Upper lobe of right lung (tissue), 1 donor: ENCODE measurements at places on chromosomes 1 and 21. TPM values are rescaled to one million over a fixed set of nuclear protein-coding genes. Genes with fewer than 3 reads are reported as not detected.

GRCh38 chr1:234484218-234484617, 5.2 kb upstream of the TARBP1 start:
- no peaks in the 10 kb centered on the region for H3K36me3 ChIP-seq
- no peaks in the 10 kb centered on the region for H3K27me3 ChIP-seq
- no peak overlapping the region for H3K27ac ChIP-seq
- no peak overlapping the region for H3K4me3 ChIP-seq

KRTAP19-4 gene
- not detected for total RNA-seq

NBPF10 gene
- total RNA-seq, result 3.8 TPM

TMEM200B gene
- 8.7 TPM for total RNA-seq

- H3K36me3 ChIP-seq, result no peaks in the 10 kb centered on the region
- H3K27ac ChIP-seq, result no peak overlapping the region
- H3K4me1 ChIP-seq, result no peaks in the 10 kb centered on the region
- H3K4me3 ChIP-seq, result no peak overlapping the region
- DNase-seq, result peak; percentile 56
- H3K27me3 ChIP-seq, result no peaks in the 10 kb centered on the region
These were observed 1.4 kb upstream of the KRTAP10-4 start for GRCh38 chr21:44571844-44572782.

DNA sequence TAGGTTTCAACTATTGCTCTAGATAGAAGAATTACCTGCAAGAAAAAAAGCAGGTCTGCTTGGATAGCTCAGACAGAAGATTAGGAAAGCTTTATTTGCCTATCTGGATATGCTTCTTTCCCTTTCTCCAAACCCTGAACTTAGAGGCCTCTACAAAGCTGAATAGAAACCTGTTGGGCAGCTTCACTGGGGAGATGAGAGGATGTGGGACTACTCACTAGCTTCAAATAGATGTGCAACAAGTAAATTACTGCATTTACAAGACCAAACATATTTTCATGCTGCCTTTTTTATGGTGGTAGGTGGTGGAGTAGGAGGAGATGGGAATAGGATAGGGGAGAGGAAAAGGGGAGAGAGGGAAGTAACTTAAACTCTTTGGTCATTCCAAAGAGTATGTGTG, 6.4 kb downstream of the CLCA2 start:
- peak overlapping the region; percentile 78 for H3K27ac ChIP-seq
- no peaks in the 10 kb centered on the region for H3K27me3 ChIP-seq
- H3K4me3 ChIP-seq, result no peak overlapping the region
- peaks cover 18% of the 10 kb centered on the region for H3K4me1 ChIP-seq
- no peaks in the 10 kb centered on the region for H3K36me3 ChIP-seq
- DNase-seq, result no peak

DNA sequence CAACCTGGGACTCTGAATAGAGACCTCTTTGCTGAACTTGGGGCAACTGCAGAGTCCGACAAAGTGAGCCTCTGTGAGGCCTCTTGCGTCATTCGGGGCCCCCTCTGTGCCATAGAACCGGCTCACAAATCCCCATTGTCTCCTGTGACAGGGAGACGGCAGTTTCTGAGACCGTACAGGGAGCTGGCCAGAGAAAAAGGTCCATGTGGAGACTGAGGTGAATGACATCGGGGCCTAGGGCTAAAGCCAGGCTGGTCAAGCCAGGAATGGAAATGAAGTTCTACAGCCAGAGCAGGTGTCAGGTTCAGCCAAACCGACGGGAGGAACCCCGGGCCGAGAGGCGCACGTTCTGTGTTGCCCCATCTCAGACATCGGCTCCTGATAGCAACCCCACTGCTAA, 37.1 kb upstream of the TRIM67 start:
- DNase-seq, result no peak
- no peaks in the 10 kb centered on the region for H3K27me3 ChIP-seq
- no peak overlapping the region for H3K27ac ChIP-seq
- H3K36me3 ChIP-seq, result no peaks in the 10 kb centered on the region

COL8A2 gene
- 16.2 TPM for total RNA-seq

GRCh38 chr1:65213271-65214023, 65.4 kb downstream of the AK4 start:
- H3K27ac ChIP-seq, result no peak overlapping the region
- H3K36me3 ChIP-seq, result no peaks in the 10 kb centered on the region
- DNase-seq, result no peak
- H3K4me3 ChIP-seq, result no peak overlapping the region
- H3K4me1 ChIP-seq, result no peaks in the 10 kb centered on the region

DNA sequence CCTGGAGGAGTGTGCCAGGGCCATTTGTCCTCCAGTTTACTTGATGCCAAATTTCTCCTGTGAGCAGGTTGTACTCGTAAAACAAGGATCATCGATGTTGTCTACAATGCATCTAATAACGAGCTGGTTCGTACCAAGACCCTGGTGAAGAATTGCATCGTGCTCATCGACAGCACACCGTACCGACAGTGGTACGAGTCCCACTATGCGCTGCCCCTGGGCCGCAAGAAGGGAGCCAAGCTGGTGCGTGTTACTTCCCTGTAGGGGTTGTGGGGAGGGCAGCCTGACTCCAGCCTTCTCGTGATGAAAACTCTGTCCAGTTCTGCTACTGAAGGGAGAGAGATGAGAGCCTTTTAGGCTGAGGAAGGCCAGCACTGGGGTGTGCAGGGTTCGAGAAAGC, 2.2 kb downstream of the RPS8 start:
- no peak for DNase-seq
- peaks cover 26% of the 10 kb centered on the region for H3K4me1 ChIP-seq
- peaks cover 48% of the 10 kb centered on the region for H3K36me3 ChIP-seq
- no peaks in the 10 kb centered on the region for H3K27me3 ChIP-seq
- H3K27ac ChIP-seq, result peak overlapping the region; percentile 1

BRDT gene
- not detected for total RNA-seq

DNA sequence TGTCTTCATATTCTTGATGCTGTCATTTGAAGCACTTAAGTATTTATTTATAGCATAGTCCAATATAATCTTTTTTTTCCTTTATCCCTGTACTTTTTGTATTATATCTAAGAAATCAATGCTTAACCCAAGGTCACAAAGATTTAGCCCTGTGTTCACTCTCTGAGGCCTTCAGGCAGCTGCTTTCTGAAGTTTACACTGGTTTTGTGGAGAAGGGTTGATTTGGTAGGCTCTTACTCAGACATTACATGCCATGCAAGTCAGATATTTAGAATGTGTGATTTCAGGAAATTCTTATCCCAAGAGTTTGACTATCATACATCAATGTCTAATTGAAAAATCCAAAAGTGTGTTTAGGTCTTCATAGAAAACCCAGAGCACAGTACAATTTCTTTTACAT, 56.3 kb downstream of the PALMD start:
- no peak overlapping the region for H3K27ac ChIP-seq
- H3K4me3 ChIP-seq, result no peak overlapping the region

- H3K27me3 ChIP-seq, result peaks cover 5% of the 10 kb centered on the region
- no peaks in the 10 kb centered on the region for H3K36me3 ChIP-seq
- H3K4me1 ChIP-seq, result peaks cover 10% of the 10 kb centered on the region
- H3K27ac ChIP-seq, result peak within 1 kb of the TSS; percentile 36
- peak within 1 kb of the TSS; percentile 59 for H3K4me3 ChIP-seq
These were observed at the start of gene CASZ1 for GRCh38 chr1:10796029-10796944. CASZ1 (minus strand) TSS chr1:10796646; CDS start chr1:10693889, 102,757 bp downstream.

GRCh38 chr1:212945463-212946160, 4.7 kb upstream of the VASH2 start:
- no peak overlapping the region for H3K4me3 ChIP-seq
- H3K4me1 ChIP-seq, result peaks cover 8% of the 10 kb centered on the region
- H3K27me3 ChIP-seq, result peaks cover 14% of the 10 kb centered on the region
- DNase-seq, result no peak
- no peak overlapping the region for H3K27ac ChIP-seq

GRCh38 chr1:214446772-214447556, 104.4 kb downstream of the PTPN14 start:
- H3K4me1 ChIP-seq, result no peaks in the 10 kb centered on the region
- H3K36me3 ChIP-seq, result no peaks in the 10 kb centered on the region
- no peak for DNase-seq
- H3K4me3 ChIP-seq, result no peak overlapping the region
- no peaks in the 10 kb centered on the region for H3K27me3 ChIP-seq

GRCh38 chr1:184075055-184076029, 23.8 kb downstream of the TSEN15 start:
- peaks cover 14% of the 10 kb centered on the region for H3K36me3 ChIP-seq
- H3K27me3 ChIP-seq, result no peaks in the 10 kb centered on the region
- no peaks in the 10 kb centered on the region for H3K4me1 ChIP-seq
- no peak overlapping the region for H3K27ac ChIP-seq

CELA2A gene
- total RNA-seq, result not detected

DNA sequence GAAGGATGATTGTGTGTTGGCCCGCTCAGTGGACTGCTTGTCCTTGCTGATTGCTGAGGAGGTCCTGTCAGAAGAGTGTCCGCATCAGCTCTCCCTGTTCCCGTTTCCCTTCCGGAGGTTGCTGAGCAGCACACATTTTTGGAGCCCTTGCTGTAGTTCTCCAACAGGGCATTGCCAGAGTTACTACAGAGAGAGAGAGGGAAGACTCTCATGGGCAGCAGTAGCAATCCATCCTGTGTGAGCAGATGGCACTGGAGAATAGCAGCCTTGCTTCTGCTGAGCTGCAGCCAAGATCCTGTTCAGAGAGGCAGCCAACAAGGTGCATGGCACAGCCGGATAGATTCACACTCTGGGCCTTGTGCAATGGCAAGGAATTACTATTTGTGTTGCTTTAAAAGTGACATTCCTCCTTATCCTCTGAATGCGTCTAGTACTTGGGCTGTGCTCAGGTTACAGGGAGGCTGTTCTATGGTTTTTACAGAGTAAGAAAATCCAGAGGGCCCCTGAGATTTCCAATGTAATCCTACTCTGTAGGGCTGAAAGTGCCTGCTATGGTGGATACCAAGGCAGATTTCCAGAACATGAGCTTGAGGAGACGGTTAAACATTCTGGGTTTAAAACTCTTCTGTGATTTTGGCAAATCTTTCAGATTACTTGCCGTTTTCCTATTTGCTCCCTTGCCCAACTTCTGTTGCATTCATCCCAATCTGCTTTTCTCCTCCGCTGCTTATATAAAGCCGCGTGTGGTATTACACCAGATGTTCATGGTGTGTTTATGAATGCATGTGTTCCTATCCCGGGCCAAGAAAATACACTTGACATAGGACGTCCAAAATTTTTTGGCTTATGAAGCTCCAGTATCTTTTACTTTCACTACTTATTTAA, 27.4 kb downstream of the AK4 start:
- H3K27me3 ChIP-seq, result no peaks in the 10 kb centered on the region
- H3K4me1 ChIP-seq, result peaks cover 9% of the 10 kb centered on the region
- H3K4me3 ChIP-seq, result no peak overlapping the region
- DNase-seq, result no peak
- H3K27ac ChIP-seq, result no peak overlapping the region
- H3K36me3 ChIP-seq, result no peaks in the 10 kb centered on the region

ATP1A2 gene
- total RNA-seq, result 5.6 TPM

DNA sequence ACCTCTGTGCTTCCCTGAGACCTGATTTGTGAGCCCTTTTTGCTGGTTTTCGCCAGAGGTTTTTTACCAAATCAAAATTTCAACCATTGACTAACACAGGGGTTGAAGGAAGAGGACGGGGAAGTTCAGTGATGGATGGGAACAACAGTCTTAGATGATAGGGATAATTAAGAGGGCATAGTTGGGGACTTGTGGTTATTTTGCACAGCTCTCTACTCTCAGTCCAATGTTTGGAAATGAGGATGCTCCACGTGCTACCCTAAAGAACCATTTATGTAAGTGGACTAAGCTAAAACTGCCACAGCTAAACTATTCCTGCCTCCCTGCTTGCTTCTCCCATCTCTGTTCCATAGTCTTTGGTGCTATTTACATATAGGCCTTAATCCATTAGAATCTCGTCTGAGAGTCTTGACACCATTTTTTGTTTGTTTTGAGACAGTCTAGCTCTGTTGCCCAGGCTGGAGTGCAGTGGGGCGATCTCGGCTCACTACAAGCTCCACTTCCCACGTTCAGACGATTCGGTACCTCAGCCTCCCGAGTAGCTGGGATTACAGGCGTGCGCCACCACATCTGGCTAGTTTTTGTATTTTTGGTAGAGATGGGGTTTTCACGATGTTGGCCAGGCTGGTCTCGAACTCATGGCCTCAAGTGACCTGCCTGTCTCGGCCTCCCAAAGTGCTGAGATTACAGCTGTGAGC, 684 bp upstream of the MCL1 start:
- peak overlapping the region; percentile 88 for H3K4me3 ChIP-seq
- H3K27ac ChIP-seq, result peak overlapping the region; percentile 100
- H3K27me3 ChIP-seq, result no peaks in the 10 kb centered on the region
- peaks cover 23% of the 10 kb centered on the region for H3K4me1 ChIP-seq

DNA sequence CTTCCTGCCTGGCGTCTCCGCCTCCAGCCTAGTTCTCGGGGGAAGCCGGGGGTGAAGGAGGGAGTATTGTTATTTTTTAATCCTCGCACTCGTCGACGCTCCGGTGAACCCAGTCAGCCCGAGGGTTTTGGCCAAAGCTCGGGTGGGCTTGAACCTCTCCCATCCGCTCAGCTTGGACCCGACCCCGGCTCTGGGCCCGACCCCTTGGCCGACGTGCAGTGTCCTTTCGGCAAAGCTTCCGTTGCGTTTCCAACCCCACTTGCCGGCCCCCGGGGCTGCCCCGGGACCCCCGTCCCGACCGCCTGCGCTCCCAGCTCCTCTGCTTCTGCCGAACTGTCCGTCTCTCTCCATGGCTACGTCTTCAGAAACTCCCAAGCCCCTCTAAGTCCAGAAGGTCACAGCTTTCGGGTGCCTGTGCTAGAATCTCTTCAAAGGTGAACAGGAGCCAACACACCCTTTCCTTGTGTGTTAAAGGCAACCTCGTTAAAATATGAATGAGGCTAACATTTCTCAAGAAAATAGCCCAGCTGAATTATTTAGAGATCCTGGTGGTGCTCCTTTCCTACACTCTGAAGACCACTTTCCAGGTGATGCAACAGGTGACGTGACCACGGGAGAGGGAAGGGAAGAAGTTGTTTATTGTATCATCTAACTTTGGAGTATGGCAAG, 647 bp downstream of the DESI2 start:
- peak overlapping the region; percentile 97 for H3K27ac ChIP-seq
- H3K27me3 ChIP-seq, result no peaks in the 10 kb centered on the region
- H3K4me3 ChIP-seq, result peak overlapping the region; percentile 93
- peaks cover 33% of the 10 kb centered on the region for H3K4me1 ChIP-seq
- no peak for DNase-seq

STIL gene
- 1.7 TPM for total RNA-seq

GRCh38 chr1:10727751-10728232, 68.7 kb downstream of the CASZ1 start:
- no peak overlapping the region for H3K27ac ChIP-seq
- no peaks in the 10 kb centered on the region for H3K27me3 ChIP-seq
- H3K4me3 ChIP-seq, result no peak overlapping the region
- H3K36me3 ChIP-seq, result no peaks in the 10 kb centered on the region
- H3K4me1 ChIP-seq, result peaks cover 16% of the 10 kb centered on the region
